Renal cortex interstitium (tissue), 15 donors: ENCODE measurements at places on chromosomes 16 and 17. TPM values are rescaled to one million over a fixed set of nuclear protein-coding genes. Genes with fewer than 3 reads are reported as not detected.
A peak's percentile ranks its signal among the peaks of the same experiment; 100 is the strongest.

MGAT5B gene
- 1.5 TPM for polyA plus RNA-seq

WNT3 gene
- 2.1 TPM for polyA plus RNA-seq

PRSS53 gene
- 1.2 TPM for polyA plus RNA-seq

GRCh38 chr17:42276359-42276608 lies at the start of gene STAT5B:
Gene STAT5B (minus strand): TSS chr17:42276391. CDS start chr17:42232127, 44,264 bp downstream.
- peak; percentile 63 for DNase-seq

DNA sequence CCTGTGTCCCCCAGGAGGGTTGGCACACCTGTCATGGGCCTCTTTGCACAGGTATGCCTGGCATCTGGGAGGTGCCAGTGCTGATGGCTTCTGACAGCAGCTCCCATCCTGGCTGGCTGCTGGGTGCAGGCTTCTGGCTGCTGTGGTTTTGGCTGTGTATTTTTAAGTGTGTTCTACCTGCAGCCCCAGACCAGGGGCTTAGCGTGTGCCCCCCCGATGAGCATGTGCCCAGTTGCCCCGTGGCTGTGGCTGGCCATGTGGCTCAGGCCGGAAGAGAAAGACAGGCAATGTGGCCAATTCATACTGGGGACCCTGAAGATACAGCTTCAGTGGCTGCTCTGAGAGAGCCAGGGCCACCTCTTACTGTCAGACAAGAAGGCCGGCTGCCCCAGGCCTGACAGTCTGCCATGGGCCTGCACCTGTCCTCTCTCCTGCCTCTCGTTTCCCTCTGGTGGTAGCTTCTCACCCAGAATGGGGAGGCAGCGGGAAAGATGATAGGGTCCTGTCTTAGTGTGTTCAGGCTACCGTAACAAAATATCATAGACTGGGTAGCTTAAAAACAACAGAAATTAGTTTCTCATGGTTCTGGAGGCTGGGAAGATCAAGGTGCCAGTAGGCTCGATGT lies 37.6 kb upstream of the LGALS9 start:
- no peak for DNase-seq

DNA sequence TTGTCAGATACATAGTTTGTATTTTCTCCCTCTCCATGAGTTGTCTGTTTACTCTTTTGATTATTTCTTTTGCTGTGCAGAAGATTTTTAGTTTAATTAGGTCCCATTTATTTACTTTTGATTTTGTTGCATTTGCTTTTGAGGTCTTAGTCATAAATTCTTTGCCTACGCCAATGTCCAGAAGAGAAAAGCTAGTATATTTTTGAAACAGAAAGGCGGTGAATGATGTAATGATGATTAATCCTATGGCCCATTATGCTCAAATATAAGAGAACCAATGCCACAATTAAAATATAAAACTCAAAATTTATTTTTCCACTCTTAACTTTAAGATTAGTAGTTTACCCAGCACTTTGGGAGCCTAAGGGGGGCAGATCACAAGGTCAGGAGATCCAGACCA lies 59.8 kb upstream of the SMIM36 start:
- no peak for DNase-seq

DNA sequence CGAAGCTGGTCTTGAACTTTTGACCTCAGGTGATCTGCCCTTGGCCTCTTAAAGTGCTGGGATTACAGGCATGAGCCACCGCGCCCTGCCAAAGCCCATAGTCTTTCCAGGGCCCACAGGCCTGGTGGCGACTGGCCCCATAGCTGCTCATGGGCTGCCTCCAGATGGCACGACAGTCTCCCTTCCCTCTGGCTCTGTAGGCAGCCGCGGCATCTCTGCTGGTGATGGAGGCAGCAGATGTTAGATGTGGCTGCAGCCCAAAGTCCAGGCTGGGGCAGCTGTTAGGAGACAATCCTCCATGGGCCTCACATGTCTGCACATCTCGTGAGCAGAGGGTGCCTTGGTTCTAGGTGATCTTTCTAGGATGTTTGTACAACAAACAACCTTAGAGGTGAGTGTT lies 69.7 kb upstream of the DNAJA2 start:
- no peak for DNase-seq

DNA sequence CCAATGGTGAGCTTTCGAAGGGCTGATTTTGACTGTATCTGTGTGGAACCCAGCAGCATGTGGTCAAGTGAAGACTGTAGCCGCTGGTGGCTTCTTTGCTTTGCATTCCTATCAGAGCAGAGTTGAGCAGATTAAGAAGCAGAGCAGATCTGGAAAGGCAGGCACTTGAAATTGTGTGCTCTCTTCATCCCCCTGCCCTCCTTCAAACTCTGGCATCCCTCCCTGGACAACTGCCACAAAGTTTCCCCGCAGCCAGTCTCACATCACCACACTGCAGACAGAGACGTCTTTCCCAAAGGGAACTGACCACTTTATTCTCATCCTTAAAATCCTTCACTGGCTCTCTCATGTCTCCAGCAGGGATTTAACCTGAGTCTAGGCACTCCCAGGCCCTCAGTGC lies 237.1 kb upstream of the DYNLRB2 start:
- DNase-seq = no peak
